CD4-positive, alpha-beta memory T cell (primary cell): ENCODE measurements at places on chromosomes 2 and 18. TPM values are rescaled to one million over a fixed set of nuclear protein-coding genes. Genes with fewer than 3 reads are reported as not detected.

DNA sequence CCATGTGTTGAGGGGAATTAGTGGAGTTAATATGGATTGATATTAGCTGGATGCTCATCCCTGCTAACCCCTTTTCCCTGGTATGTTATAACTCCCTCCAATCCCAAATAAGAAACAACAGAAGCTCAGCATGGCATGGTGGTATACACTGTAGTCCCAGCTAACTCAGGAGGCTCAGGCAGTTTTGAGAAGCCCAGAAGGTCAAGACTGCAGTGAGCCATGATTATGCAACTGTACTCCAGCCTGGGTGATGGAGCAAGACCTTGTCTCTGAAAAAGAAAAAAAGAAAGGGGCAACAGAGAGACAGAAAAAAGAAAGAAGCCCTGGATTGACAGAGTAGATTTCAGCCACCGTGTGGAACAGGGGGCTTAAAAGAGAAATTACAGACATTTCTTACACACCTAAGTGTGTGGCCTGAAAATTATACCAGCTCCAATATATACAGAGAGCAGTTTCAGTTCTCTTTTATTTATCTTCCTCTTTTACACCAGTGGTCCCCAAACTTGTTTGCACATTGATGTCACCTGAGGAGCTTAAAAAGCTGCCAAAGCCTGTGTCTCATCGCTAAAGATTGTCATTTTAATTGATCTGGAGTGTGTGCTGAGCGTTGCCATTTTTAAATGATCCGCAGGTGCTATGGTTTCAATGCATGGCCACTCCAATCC, 203.6 kb downstream of the UBE2E3 start:
- H3K27me3 ChIP-seq = no peaks in the 10 kb centered on the region
- no peak overlapping the region for H3K4me3 ChIP-seq
- H3K27ac ChIP-seq = no peak overlapping the region
- no peak for DNase-seq
- H3K36me3 ChIP-seq = no peaks in the 10 kb centered on the region
- peaks cover 12% of the 10 kb centered on the region for H3K4me1 ChIP-seq

- H3K27ac ChIP-seq = no peak overlapping the region
- H3K4me3 ChIP-seq = no peak overlapping the region
- no peaks in the 10 kb centered on the region for H3K27me3 ChIP-seq
- no peaks in the 10 kb centered on the region for H3K36me3 ChIP-seq
These were observed 77.0 kb upstream of the UBXN4 start for GRCh38 chr2:135664623-135665068.

DNA sequence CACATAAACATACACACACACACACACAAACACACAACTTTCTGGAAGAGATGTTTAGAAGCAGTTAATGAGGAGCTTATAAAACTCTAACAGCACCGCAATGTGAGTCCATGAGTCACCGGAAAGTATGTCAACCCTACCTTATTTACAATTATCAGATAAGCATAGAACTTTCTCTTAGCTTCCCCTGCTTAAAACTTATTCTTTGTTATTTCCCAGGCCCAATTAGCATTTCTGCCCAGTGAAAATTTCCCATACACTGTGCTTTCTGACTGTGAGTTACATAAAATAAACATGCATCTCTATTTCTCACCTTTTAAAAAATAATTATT, 737.6 kb downstream of the LRP1B start:
- no peaks in the 10 kb centered on the region for H3K27me3 ChIP-seq
- no peak overlapping the region for H3K27ac ChIP-seq
- H3K4me3 ChIP-seq = no peak overlapping the region
- H3K4me1 ChIP-seq = no peaks in the 10 kb centered on the region
- DNase-seq = no peak

- H3K27me3 ChIP-seq = no peaks in the 10 kb centered on the region
- no peak for DNase-seq
- no peak overlapping the region for H3K27ac ChIP-seq
- H3K36me3 ChIP-seq = no peaks in the 10 kb centered on the region
- no peak overlapping the region for H3K4me3 ChIP-seq
- no peaks in the 10 kb centered on the region for H3K4me1 ChIP-seq
These were observed 9.3 kb upstream of the KCNIP3 start for GRCh38 chr2:95287806-95288205.

DNA sequence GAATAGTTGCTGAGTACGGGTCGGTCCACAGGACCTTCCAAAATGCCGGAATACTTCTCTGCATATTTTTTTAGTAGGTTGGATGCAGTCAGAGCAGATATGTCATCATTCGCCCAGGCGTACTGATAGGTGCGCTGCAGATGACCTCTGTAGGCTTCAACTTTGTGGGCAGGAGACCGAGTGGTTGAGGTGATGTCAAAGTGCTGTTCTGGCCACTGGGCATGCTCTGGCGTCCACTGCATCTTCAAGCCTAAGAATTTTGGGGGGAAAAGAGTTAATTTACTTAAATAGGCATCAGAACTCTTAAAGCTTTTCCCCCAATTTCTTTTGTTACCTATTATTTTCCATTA, 124.3 kb downstream of the FIGN start:
- H3K4me3 ChIP-seq = no peak overlapping the region
- H3K27me3 ChIP-seq = no peaks in the 10 kb centered on the region
- DNase-seq = no peak
- H3K36me3 ChIP-seq = no peaks in the 10 kb centered on the region

DNA sequence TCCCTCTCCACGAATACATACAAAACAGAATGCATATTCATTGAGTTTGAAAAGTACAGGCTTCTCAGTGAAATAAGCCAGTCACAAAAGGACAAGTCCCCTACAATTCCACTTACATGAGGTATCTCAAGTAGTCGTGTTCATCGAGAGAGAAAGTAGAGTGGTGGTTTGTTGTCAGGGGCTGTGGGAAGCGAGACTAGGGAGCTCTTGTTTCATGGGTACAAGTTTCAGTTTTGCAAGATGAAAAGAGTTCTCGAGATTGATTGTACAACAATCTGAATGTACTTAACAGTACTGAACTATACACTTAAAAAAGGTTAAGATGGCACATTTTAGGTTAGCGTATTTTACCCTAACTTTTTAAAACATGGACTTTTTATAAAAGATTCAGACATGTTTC, 71.5 kb upstream of the TTC39C start:
- H3K4me3 ChIP-seq = no peak overlapping the region
- no peak overlapping the region for H3K27ac ChIP-seq
- no peaks in the 10 kb centered on the region for H3K27me3 ChIP-seq
- peaks cover 36% of the 10 kb centered on the region for H3K4me1 ChIP-seq
- no peaks in the 10 kb centered on the region for H3K36me3 ChIP-seq

GRCh38 chr18:11260961-11261461, 111.6 kb upstream of the PIEZO2 start:
- DNase-seq = no peak
- no peak overlapping the region for H3K27ac ChIP-seq
- no peaks in the 10 kb centered on the region for H3K4me1 ChIP-seq
- no peaks in the 10 kb centered on the region for H3K27me3 ChIP-seq
- no peak overlapping the region for H3K4me3 ChIP-seq
- H3K36me3 ChIP-seq = no peaks in the 10 kb centered on the region

DSG4 gene
- not detected for total RNA-seq

REG1B gene
- total RNA-seq = not detected

ALPI gene
- total RNA-seq = not detected

NTSR2 gene
- not detected for total RNA-seq

STEAP3 gene
- total RNA-seq = not detected

SMIM21 gene
- total RNA-seq = not detected
